Esophagus squamous epithelium (tissue), 5 donors: ENCODE measurements at places on chromosomes 4 and X.

DNA sequence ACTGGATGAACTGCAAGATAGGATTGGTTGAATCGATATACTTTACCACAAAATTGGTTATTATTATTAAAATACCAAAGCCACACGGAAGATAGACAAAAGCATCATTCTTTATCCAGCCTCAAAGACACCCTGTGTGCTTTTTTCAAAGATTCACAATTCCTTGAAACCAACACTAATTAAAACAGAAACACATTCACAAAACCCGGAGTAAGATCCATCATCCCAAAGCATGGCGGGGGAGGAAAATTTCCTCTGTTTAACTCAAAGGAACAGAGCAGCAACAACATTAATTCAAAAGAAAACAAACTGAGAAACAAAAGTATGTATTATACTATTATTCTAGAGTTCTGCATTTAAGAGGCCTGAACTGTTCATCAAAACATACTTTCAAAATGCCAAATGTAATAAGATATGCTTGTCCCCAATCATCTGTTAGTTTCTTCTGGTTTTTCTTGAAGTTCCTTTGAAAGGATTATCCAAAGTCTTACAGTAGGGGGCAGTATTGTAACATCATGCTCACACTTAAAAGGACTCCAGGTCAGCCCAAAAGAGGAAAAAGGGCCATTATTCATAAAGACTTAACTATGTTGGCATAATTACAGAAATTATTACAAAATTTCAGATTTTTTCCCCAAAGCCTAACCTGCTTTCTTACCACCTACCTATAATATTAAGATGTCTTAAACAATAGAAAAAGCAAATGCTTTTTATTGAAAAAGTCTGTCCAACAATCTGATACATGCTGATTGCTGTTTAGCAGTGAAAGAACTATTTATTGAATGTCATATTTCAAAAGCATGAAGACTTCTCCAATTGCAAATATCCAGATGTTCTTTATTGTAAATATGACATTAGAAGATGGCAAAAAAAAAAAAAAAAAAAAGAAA, 168.7 kb downstream of the SCFD2 start:
- no peak for DNase-seq

DNA sequence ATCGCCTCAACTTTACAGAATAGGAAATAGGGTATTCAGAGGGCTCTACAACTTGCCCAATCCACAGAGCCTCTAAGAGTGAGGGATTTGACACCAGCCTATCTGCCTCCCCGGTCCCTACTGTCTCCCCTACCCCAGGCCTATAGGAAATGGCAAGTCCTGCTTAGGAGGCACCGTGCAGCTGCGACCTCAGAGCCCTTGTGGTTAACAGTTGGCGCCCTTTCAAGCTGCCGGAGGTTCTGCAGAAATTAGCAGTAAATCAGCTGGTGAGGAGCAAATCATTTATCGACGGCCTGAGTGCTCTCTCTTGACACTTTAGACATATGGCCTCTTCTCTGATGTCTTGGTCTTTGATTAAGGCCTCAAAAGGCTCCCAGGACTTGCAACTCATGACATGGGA, 96.9 kb downstream of the CLNK start:
- DNase-seq = no peak

GRCh38 chrX:10811111-10811510, 190.7 kb upstream of the MID1 start:
- no peak for DNase-seq

DNA sequence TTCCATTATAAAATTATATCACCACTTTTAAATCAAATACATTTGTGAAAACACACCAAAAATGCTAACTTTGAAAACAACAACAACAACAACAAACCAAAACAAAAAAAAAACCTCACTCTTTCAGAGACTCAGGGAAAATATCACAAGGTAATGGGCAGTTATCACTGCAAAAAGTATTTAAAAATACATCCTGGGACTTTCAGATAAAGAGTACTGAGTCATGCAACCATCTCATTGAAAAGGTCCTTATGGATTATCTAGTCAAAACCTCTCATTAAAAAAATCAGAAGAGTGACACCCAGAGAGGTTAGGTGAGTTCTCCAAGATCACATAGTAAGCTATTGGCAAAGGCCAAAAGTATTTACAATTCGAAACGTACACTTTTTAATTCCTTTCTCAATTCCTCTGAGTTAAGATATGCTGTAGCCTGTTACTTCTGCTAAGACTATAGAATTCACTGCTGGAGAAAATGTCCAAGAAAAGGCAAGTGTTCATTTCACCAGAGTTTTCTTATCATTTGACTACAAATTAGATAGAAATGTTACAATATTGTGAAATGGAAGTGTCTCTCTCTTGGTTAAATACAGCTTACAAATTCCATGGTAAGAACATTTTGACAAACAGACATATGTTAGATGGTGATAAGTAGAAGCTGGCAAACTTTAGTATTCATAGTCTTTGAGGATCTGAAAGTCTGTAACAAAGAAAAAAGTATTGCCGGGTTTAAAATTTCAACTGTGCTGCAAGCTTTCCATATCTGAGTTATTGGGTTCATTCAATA, 9.3 kb downstream of the STX18 start:
- DNase-seq = no peak

DNA sequence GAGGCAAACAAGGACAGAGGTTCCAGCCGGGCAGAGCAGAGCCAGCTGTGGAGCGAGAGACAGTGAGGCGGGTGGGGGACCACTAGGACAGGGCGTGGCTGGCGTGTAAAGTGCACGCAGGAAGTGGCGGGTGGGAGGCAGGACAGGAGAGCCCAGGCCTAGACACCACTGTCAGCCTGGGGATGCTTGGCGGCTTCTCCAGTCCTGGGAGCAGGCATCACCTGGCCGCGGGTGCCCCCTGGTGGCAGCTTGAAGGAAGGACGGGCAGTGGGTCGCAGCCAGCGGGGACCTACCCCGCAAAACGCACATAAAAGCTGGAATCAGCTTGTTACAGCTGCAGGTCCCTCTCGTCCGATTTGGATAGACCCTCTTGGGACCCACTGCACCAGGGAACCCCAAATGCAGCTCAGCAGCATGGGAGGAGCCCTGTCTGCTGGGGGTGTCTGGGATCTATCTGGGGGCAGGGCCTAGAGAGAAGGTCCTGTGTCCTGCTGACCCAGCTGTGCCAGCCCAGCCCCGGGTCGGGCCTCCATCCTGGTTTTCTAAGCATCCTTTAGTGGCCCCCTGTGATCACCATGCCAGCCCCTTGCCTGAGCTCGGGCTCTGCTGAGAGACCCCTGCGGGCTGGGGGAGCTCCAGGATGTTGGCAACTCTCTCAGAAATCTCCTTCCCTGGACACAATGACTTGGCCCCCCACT, 57.7 kb downstream of the WFS1 start:
- no peak for DNase-seq

DNA sequence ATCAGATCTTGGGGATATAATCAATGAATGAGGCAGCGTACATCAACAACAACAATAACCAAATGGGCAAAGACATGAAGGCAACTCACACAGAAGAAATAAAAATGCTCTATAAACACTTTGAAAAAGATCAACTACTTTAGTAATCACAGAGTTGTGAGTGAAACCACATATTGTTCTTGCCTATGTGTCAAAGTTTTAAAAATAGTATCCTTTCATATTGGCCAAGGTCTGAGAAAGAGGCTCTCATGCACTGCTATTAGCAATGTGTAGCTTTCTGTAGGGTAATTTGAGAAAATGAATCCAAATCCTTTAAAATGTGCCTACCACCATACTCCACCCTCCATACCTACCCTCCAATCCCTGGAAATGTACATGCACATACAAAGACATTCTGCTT, 25.0 kb downstream of the COQ2 start:
- DNase-seq = no peak

DNA sequence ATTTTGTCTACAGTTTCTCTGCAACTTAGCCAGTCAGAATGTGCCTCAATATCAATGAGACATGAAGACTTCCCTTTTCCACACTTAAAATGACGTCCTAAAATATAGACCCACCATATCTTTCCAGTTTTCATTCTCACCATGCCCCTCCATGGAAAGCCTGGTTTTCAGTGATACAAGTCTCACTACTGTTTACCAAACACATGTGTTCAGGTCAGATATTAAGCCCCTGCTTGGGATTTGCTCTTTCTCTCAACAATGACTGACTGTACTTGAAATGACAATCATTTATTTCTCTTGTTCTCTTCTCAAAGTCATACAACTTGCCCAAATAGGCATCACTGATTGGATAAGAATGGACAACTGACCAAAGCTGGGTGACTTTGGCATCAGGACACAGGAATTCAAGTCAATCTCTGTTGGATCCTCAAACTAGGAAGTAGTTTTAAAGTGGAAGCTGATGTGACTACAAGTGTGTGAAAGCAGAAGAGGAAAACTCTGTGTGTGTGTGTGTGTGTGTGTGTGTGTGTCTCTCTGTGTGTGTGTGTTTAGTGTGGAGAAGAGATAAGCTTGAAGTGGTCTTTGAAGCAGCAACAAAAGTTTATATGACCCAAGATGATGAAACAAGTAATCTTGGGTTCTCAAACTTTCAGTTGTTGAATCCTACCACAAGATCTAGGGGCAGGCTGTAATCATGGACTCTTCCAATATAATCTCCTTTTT, 217.4 kb upstream of the FGF13 start:
- DNase-seq = no peak

- DNase-seq = no peak
These were observed 14.4 kb upstream of the CC2D2A start for GRCh38 chr4:15455290-15455689.

- DNase-seq = no peak
These were observed 524 bp downstream of the RAB33A start for GRCh38 chrX:130172127-130172845.

GRCh38 chr4:15575966-15576365, 79.2 kb downstream of the FBXL5 start:
- no peak for DNase-seq

GRCh38 chr4:54074381-54074780, 10.0 kb upstream of the CHIC2 start:
- DNase-seq = no peak

- no peak for DNase-seq
These were observed 17.4 kb downstream of the IRAK1 start for GRCh38 chrX:154002215-154002719.

DNA sequence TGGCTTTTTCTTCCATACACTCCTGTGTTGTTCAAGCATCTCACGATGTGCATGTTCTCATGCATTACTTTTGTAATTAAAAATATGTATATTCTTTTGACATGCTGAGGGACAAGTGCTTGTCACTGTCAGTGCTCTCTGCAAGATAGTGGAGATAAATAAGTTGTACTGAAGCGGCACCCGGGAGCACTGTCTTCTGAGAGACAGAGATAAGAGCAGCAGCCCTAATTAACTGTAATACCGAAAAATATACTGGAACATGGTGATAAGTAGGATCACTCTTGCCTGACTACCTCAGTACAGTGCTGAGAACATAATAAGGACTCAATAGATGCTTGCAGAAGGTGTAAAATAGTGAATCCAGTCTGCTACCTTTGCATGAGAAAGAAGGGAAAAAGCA, 9.4 kb upstream of the GPR173 start:
- DNase-seq = no peak

DNA sequence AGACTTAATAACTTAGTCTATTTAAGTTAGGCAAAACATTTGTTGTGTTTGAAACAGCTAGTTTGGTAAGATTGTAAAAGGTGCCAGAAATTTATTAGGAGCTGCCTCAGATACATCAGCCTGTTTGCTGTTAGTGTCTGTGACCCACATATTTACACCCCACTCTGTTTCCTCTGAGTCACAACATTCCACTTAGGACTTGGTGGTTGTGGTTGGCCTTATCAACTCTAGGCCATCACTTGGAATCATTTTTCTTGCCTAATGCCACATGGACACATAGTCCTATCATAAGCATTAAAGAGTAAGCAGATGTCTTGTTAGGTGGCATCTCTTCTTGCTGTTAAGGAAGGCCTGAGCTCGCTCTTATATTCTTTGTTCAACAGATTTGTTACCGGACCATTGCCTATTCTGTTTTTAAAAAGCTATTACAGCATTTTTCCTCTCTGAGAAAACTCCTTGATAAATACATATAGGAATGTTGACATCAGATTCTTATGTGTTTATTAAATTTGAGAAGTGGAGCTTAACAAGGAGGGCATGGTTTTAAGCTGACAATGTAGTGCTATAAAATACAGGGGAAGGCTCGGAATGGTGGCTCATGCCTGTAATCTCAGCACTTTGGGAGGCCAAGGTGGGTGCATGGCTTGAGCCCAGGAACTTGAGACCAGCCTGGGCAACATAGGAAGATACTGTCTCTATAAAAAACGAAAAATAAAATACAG, 51.2 kb upstream of the PGRMC2 start:
- DNase-seq = no peak

DNA sequence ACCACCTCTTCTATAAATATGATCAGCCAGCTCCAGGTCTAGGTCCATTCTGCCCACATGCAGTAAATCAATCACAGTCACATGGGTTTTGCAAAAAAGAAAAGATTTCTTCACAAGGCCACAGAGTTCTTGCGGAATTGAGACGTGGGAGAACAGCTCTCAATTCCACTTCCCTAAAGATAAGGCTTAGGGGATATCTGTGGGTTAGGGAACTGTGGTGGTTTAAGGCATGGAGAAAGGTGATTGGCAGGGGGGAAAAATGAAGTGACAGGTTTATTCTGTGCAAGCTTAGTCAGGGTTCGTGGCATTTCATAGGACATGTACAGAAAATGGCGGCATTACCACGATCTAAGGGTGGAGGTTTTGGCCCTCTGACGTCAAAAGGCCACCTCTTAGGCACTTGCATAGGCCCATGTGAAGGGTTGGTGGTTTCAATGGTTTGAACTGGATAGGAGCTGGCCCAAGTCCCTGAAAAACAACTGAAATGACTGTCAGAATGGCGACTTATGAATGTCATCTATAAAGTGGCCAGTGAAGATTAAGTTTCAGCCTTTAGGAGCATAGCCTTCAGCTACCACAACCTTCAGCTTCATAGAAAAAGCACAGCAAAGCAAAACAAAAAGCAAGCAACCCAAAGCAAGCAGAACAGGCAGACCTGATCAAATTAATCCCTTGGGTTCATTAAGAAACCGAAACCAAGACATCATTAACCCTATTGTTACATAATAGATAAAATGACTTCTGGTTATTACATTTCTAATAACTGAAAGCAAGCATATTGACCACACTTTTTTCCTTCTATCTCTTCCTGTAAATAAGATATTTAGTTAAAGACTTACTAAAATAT, 289.8 kb upstream of the SFRP2 start:
- no peak for DNase-seq

DNA sequence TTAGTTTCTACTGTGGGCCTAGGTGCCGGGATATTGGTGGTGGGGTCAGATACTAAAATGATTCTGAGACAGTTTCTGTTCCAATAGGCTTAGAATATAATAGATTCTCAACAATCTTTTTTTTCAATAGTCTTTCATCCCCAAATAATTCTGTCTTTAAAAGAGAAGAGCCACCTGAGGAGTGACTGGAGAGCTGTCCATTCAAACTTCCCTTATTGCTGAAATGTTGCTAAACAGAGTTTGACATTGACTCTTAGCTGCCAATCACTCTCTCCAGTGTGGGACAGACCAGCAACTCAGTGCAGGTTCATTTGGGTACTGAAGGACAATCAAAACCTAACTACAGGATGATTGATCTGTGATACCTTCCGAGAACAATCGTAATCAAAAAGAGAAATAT, 12.4 kb upstream of the ADH7 start:
- no peak for DNase-seq
